ENCODE measurements at places on chromosomes 7 and 10. TPM values are rescaled to one million over a fixed set of nuclear protein-coding genes. Genes with fewer than 3 reads are reported as not detected.

The PIP gene
- polyA plus RNA-seq, result not detected

The CALML5 gene
- polyA plus RNA-seq, result 185 TPM

The LANCL2 gene
- polyA plus RNA-seq, result 11.7 TPM

The CFAP46 gene
- polyA plus RNA-seq, result 0.73 TPM

The LRRD1 gene
- not detected for polyA plus RNA-seq

The VWDE gene
- polyA plus RNA-seq, result 0.20 TPM

The KLF14 gene
- not detected for polyA plus RNA-seq
